Adrenal gland (tissue), 19 donors: ENCODE measurements at places on chromosomes 13 and 19. TPM values are rescaled to one million over a fixed set of nuclear protein-coding genes. Genes with fewer than 3 reads are reported as not detected.

DNA sequence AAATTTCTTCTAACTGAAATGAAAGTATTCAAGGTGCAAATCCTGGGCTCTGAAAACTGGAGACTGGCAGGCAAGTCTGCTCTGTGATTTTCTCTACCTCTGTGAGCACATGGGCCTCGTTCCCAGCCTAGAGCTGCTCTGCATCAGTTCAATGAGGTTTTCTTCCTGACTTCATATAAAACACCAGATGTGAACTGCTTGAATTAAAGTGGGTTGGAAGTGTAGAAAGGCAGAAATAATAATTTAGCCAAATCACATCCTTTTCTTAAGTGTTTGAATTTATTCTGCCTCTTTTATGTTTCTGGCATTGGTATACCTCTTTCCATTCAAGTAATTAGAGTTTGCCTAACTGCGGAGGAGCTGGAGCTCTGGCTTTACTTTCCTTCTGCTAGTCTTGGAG, 540.8 kb downstream of the OLFM4 start:
- no peak overlapping the region for H3K27ac ChIP-seq
- no peak for DNase-seq
- no peaks in the 10 kb centered on the region for H3K4me1 ChIP-seq
- H3K4me3 ChIP-seq: no peak overlapping the region

GRCh38 chr13:112972867-112973576, 4.0 kb downstream of the MCF2L start:
- H3K27ac ChIP-seq: no peak overlapping the region
- H3K27me3 ChIP-seq: peaks cover 24% of the 10 kb centered on the region
- H3K4me3 ChIP-seq: no peak overlapping the region
- H3K36me3 ChIP-seq: no peaks in the 10 kb centered on the region

The TEKTIP1 gene
- not detected for total RNA-seq

- no peaks in the 10 kb centered on the region for H3K27me3 ChIP-seq
- no peak overlapping the region for H3K4me3 ChIP-seq
- peak overlapping the region; percentile 46 for H3K27ac ChIP-seq
- H3K36me3 ChIP-seq: no peaks in the 10 kb centered on the region
- DNase-seq: no peak
These were observed 7.2 kb downstream of the RNASEH2B start for GRCh38 chr13:50916701-50917184.

The F2RL3 gene
- total RNA-seq: 3.8 TPM

- H3K27ac ChIP-seq: no peak overlapping the region
- no peak for DNase-seq
- no peak overlapping the region for H3K4me3 ChIP-seq
- H3K4me1 ChIP-seq: no peaks in the 10 kb centered on the region
These were observed 1.4 kb downstream of the TMPRSS9 start for GRCh38 chr19:2361246-2362045.

The MEIS3 gene
- 2.8 TPM for total RNA-seq

The ZSCAN5B gene
- 0.19 TPM for total RNA-seq

- no peak overlapping the region for H3K4me3 ChIP-seq
- DNase-seq: no peak
- H3K27ac ChIP-seq: no peak overlapping the region
- H3K4me1 ChIP-seq: no peaks in the 10 kb centered on the region
These were observed 62.4 kb upstream of the GJB6 start for GRCh38 chr13:20294497-20294896.

GRCh38 chr19:34184880-34185491, 12.7 kb downstream of the LSM14A start:
- peaks cover 26% of the 10 kb centered on the region for H3K4me1 ChIP-seq
- peak overlapping the region; percentile 14 for H3K27ac ChIP-seq
- H3K36me3 ChIP-seq: no peaks in the 10 kb centered on the region
- H3K27me3 ChIP-seq: no peaks in the 10 kb centered on the region

The SHANK1 gene
- total RNA-seq: 7.6 TPM

The TRPM4 gene
- 22.8 TPM for total RNA-seq

DNA sequence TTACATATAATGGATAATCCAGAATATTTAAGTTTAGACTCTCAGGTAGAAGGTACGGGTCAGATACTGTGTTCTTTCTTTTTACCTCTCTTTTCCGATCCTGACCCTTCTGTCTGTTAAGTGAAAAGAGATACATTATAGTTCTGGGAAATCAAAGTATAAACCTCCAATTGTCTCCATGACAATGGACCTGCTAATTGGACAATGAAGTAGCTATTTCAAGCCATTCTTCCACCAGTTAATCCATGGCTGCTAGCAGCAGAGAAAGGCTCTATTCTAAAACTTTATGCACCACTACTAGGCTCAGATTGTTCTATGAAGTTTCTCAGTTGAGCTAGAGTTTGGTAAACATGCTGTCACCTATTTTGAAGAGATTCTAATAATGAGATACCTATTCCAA, 8.3 kb upstream of the NBEA start:
- no peak overlapping the region for H3K4me3 ChIP-seq
- DNase-seq: no peak
- no peaks in the 10 kb centered on the region for H3K4me1 ChIP-seq
- no peaks in the 10 kb centered on the region for H3K27me3 ChIP-seq

DNA sequence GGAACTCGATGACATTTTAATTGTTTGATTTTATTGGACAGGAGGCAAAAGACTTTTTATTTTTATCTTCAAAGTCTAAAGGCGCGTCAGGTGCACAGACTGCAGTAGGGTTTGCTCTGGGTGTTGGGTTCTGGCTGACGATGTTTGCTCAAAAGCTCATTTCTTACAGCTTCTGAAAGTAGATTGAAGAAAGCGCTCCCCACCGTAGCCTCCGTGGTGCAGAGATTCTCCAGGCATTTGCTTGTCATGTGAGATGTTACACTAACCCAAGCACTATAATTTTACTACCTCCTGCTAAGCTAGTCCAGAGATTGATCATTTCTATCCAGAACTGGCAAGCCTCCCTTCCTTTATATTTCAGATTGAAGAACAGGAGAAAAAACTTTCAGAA, 14.5 kb upstream of the ATP11A start:
- H3K4me1 ChIP-seq: no peaks in the 10 kb centered on the region
- H3K4me3 ChIP-seq: no peak overlapping the region
- no peaks in the 10 kb centered on the region for H3K27me3 ChIP-seq
- no peak overlapping the region for H3K27ac ChIP-seq

DNA sequence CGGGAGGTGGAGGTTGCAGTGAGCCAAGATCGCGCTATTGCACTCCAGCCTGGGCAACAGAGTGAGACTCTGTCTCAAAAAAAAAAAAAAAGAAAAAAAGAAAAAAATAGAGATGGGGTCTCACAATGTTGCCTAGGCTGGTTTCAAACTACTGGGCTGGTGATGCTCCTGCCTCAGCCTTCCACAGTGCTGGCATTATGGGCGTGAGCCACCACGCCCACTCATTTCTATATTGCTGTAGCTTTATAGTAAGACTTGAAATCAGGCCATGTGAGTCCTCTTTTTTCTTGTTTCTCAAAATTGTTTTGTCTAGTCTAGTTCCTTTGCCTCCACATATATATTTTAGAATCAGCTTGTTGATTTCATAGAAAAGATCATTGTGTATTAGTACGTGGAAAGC, 18.3 kb downstream of the DNM2 start:
- H3K4me1 ChIP-seq: peaks cover 28% of the 10 kb centered on the region
- no peak overlapping the region for H3K27ac ChIP-seq

DNA sequence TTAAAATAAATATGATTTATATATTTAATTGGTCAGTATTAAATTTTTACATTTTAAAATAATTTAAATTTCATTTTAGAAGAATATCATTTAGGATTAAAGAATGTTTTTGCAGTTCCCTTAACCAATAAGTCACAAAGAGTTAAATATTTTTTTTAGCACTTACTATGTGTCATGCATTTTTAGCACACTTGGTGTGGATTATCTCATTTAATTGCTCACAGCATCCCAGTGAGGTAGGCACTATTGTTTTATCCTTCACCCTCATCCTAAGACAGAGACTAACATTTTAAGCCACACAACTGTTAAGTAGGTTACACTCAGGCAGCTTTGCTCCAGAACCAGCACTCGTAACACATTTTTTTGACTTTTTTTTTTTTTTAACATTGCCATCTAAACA, 78.2 kb downstream of the URI1 start:
- DNase-seq: no peak
- H3K27me3 ChIP-seq: no peaks in the 10 kb centered on the region
- H3K4me1 ChIP-seq: no peaks in the 10 kb centered on the region
- no peak overlapping the region for H3K4me3 ChIP-seq

The CTXN1 gene
- total RNA-seq: 17.9 TPM

DNA sequence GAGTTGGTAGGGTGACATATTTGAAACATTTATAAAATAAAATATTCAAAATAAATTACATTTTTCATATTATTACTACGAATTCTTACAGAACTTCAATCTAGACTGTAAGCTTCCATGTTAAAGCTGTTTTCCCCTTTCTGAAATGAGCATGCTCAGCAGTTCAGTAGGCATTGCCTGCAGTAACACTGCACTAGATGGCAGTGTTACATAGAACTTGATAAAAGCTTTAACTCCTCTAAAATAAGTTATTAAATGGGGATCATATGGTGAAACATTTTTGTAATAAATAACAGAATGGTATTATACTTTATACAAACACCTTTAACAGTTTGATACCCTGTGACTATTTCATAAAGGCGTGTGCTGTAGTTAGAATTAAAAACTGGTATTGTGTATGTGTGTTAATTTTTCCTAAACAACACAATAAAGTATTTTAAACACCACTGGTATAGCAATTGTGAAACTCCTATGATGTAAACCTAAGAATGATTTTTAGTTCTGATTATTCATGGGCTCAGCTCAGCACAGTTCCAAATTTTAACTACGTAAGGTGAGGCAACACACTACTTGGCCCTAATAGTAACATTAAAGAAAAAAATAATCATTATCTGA, 11.6 kb upstream of the GPR18 start:
- H3K36me3 ChIP-seq: no peaks in the 10 kb centered on the region
- H3K4me3 ChIP-seq: no peak overlapping the region
- no peaks in the 10 kb centered on the region for H3K27me3 ChIP-seq
- peaks cover 6% of the 10 kb centered on the region for H3K4me1 ChIP-seq
- no peak overlapping the region for H3K27ac ChIP-seq
- no peak for DNase-seq

DNA sequence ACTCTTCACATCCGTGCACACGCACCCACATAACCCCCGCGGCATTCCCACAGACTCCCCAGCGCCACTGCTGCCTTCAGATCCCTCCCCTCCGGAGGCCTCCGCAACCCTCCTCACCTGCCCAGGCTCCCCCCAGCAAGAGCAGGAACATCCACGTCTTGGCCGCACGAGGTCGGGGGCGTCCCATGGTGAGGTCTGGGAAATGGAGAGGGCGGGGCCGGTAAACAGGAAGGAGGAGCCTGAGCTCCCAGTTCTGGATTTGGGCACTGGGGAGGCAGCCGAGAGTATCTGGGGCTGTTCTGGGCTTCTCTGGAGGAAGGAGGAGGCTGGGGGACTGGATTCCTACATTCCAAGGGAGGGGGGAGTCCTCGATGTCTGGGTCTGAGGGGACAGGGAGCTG, 423 bp downstream of the KLK8 start:
- no peaks in the 10 kb centered on the region for H3K36me3 ChIP-seq
- no peak for DNase-seq
- H3K4me3 ChIP-seq: no peak overlapping the region
- no peak overlapping the region for H3K27ac ChIP-seq
- H3K27me3 ChIP-seq: peaks cover 23% of the 10 kb centered on the region

The WDR88 gene
- not detected for total RNA-seq

The NEK5 gene
- not detected for total RNA-seq

DNA sequence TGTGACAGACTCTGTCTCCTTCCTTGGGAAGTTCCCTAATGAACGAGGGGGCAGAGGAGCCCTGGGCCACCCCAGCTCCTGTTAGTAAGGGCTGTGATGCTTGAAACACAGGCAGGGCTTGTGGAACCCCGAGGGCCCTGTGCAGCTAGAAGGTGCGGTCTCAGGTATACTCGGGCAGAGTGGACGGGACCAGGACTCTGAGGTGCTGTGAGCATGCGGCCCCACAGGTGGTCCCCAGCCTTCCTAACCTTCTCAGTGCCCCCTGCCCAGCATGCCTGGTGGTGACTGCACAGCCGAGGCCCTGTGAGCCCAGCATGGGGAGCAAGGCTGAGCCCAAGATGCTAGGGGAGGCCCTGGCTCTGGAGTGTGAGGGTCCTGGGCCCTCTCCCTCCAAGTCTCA, 4.0 kb upstream of the SIGLEC8 start:
- no peak for DNase-seq
- H3K27ac ChIP-seq: peak overlapping the region; percentile 26
- H3K36me3 ChIP-seq: no peaks in the 10 kb centered on the region
- peaks cover 5% of the 10 kb centered on the region for H3K27me3 ChIP-seq

- no peak overlapping the region for H3K27ac ChIP-seq
- no peak overlapping the region for H3K4me3 ChIP-seq
- H3K36me3 ChIP-seq: no peaks in the 10 kb centered on the region
These were observed 590.4 kb downstream of the TBC1D4 start for GRCh38 chr13:74891610-74892009.

- no peak for DNase-seq
- no peak overlapping the region for H3K4me3 ChIP-seq
- no peaks in the 10 kb centered on the region for H3K36me3 ChIP-seq
- H3K27ac ChIP-seq: peak overlapping the region; percentile 65
- no peaks in the 10 kb centered on the region for H3K27me3 ChIP-seq
These were observed 206.6 kb downstream of the SPRY2 start for GRCh38 chr13:80134346-80134745.

DNA sequence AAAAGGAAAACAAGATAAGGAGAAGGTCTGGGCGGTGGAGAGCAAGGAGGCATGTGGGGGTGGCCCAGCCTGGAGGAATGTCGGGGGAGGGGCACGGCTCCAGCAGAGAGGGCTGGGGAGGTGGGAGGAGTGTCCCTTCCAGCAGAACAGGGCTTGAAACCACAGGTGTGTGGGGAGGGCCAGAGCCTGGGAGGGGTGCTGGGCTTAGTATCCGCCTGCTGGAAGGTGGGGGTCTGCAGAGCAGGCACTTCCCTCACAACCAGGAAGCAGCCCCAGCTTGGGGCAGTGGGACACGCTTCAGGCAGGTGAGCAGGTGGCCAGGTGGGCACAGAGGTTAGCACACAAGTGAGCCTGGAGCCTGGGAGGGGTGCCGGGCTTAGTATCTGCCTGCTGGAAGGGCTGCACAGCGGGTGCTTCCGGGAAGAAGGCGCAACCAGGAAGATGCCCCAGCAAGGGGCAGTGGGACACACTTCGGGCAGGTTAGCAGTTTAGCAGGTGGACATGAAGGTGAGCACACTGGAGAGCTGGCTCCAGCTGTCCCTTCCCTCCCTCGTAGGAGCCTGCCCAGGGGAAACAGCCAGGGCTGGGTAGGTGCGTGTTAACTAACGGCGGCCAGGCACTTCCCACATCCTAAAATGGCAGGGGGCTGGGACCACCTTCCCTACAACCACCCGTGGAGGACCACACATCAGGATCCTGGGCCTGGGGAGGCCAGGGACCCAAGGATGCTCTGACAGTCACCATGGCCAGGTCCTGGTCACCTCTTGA, 3.0 kb downstream of the GAS6 start:
- no peak overlapping the region for H3K27ac ChIP-seq
- H3K4me1 ChIP-seq: peaks cover 13% of the 10 kb centered on the region
- H3K27me3 ChIP-seq: no peaks in the 10 kb centered on the region
- no peak overlapping the region for H3K4me3 ChIP-seq

DNA sequence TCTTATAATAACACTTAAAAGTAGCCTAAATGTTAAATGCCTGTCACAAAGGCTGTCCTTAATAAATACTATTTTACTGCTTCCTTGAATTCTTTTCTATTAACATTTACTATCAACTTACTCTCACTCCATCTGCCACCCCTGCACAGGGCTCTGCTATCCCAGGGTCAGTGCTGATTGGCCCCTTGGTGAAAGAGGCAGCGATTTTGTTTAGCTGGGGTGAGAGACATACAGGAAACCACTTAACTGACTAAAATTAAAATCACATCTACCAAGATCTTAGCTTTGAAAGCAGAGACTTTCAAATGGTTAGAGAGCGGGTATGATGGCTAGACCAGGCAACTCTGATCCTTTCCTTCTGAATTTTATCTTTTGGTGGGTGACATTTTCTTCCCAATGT, 149.9 kb upstream of the HTR2A start:
- DNase-seq: no peak
- no peak overlapping the region for H3K27ac ChIP-seq
- H3K36me3 ChIP-seq: no peaks in the 10 kb centered on the region
- no peak overlapping the region for H3K4me3 ChIP-seq
- no peaks in the 10 kb centered on the region for H3K27me3 ChIP-seq
